Activated naive CD8-positive, alpha-beta T cell treated with anti-CD3 and anti-CD28 coated beads, Interleukin-2, amount 50 U/mL, for 16 hours (primary cell): ENCODE measurements at places on chromosomes 5 and 9.

GRCh38 chr9:74496406-74496805, 729 bp upstream of the RORB start:
- DNase-seq = no peak

DNA sequence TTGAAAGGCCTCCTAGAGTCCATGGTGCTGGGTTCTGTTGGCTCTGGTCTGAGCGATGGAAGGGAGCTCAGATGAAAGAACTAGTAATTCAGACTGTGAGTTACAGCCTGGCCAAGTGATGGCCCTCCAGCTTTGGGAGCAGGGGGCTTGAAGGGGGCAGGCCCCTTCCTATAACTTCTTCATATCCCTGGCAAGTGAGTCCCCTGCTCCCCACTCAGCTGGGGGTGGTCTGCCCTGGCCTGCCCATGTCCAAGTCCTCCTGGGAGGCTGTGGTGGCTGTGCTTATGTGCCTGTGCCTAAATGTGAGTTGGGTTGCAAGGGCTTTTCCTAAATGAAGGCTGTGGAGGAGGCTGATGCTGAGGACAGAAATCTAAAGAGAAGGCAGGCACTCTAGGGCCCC, 80.1 kb downstream of the MACROH2A1 start:
- DNase-seq = no peak

- DNase-seq = no peak
Observed at GRCh38 chr9:109972026-109972882, 192.3 kb downstream of the PALM2AKAP2 start.

DNA sequence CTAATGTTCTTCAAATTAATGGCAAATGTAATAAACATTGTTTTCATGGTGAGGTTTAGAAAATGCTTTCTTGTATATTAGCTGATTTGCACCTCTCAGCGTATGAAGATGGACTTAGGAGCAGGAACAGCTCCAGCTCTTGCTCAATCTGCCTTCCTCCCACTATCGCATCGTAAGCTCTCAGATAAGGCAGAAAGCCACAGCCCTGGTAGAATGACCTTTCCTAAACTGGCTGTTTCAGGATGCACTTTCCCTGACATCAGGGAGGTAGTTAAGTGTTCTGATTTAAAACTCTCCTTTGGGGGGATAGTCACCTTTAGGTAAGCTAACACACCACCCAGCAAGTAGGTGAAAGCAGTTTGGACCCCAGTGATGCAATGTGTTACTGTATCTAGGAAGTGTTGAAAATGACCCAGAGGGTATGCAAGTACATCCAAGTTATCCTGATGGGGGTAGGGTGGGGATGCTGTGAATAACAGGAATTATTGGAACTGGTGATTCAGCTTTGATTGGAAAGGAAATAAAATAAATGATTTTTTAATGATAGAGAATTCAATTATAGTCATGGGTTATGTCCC, 72.3 kb downstream of the LMNB1 start:
- DNase-seq = no peak
